ENCODE measurements at places on chromosomes 2 and 18. TPM values are rescaled to one million over a fixed set of nuclear protein-coding genes. Genes with fewer than 3 reads are reported as not detected.

CNRIP1 gene
- total RNA-seq = not detected

KCNJ3 gene
- total RNA-seq = 0.21 TPM

B4GALT6 gene
- total RNA-seq = 36.3 TPM

EVA1A gene
- 0.21 TPM for total RNA-seq

NPHP1 gene
- total RNA-seq = 7.2 TPM

UGT1A8 gene
- total RNA-seq = 0.15 TPM

LANCL1 gene
- total RNA-seq = 42.8 TPM

ALLC gene
- not detected for total RNA-seq

CCDC141 gene
- total RNA-seq = 0.10 TPM

FAM228A gene
- not detected for total RNA-seq

SESTD1 gene
- 31.3 TPM for total RNA-seq

OSR1 gene
- 4.4 TPM for total RNA-seq

DSEL gene
- total RNA-seq = 6.8 TPM
